ENCODE measurements at places on chromosomes 11 and 22.
A peak's percentile ranks its signal among the peaks of the same experiment; 100 is the strongest.

DNA sequence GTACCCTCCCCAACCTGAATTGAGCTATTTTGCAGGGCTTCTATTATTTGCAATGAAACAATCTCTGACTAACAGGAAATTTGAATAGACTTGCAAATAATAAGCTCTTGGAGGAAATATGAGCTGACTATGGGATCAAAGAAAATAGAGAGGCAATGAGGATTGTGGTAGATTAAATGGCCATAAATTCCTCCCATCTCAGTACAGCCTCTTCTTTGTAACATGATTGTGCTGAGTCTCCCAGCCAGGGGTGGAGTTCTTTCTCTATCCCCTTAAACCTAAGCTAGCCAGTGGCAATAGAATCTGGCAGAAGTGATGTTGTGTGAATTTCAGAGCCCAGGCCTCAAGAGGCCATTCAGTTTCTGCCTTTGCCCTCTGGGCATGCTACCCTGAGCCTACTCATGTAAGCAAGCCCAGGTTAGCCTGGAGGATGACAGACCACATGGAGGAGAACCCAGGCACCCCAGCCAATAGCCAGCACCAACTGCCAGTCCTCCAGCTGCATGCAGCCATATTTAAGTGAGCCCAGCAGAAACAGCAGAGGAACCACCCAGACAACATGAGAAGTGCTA lies 86.8 kb upstream of the TP53I11 start:
- H3K4me1 ChIP-seq, result no peaks in the 10 kb centered on the region
- no peak for DNase-seq
- H3K4me3 ChIP-seq, result no peak overlapping the region
- H3K27me3 ChIP-seq, result no peaks in the 10 kb centered on the region
- no peak overlapping the region for H3K27ac ChIP-seq

DNA sequence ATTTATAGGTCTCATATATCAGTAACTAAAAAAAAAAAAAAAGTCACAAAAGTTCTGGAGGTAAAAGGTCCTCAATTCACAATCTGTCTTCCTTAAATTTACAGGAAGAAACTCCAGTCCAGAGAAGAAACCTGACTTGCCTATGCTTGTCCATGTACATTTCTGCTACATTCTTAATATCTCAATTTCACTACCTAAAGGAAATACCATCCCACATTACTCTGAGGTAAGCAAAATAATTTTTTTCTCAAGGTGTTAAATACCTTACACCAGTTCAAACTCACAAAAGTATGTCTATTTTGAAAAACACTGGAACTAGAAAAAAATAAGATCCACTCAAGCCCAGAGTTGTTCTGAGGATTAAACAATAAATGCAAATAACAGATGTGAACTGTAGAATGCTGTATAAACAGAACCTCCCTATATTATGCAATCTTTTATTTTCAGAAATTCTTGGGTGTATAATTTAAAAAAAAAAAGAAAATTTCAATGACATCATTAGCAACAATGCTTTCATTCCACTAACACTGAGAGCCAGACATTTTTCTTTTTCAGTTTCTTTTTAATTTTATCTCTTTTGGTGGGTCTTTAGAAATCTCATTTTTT lies 49.9 kb upstream of the GDPD4 start:
- H3K27me3 ChIP-seq, result no peaks in the 10 kb centered on the region
- no peak for DNase-seq
- peaks cover 8% of the 10 kb centered on the region for H3K36me3 ChIP-seq
- no peak overlapping the region for H3K27ac ChIP-seq

DNA sequence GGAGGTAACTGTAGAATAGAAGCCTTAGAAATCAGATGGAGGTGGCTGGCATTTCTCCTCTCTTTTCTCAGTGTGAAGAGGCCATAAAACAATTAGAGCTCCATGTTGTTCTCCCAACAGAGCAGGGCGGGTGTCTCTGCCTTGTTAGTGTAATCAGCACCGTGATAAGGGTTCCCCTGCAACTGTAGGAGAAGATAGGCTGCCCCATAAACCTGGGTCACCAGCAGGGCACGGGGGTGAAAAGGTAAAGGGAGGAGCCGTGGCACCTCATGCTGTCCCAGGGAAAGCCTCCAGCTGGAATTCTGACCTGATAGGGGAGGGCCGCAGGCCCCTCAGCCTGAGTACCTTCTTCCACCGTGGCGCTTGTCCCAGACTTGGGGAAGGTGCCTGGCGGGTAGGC lies 68.7 kb downstream of the ISX start:
- no peaks in the 10 kb centered on the region for H3K36me3 ChIP-seq
- DNase-seq, result no peak
- no peaks in the 10 kb centered on the region for H3K27me3 ChIP-seq
- H3K4me1 ChIP-seq, result no peaks in the 10 kb centered on the region
- no peak overlapping the region for H3K4me3 ChIP-seq

DNA sequence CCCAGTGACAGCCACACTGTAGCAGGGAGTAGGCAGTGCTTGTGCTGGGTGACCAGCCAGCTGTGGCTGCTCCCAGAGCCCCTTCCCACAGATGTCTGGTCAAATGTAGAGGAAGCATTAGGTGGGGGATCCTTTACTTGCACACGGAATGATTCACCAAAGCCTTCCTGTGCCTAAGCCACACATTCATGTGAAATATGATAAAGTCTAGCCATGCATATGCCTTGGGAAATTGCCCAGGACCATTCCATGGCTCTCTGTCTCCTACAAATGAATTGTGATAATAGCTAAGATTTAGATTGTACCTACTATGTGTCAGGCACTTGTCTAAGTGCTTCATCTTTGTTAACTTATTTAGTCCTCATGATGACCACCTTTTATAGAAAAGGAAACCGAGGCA lies 217.5 kb upstream of the E2F8 start:
- no peaks in the 10 kb centered on the region for H3K36me3 ChIP-seq
- no peak overlapping the region for H3K4me3 ChIP-seq
- no peaks in the 10 kb centered on the region for H3K27me3 ChIP-seq
- peaks cover 7% of the 10 kb centered on the region for H3K4me1 ChIP-seq
- no peak overlapping the region for H3K27ac ChIP-seq

GRCh38 chr11:883527-883926 lies 27.1 kb downstream of the CHID1 start:
- H3K27ac ChIP-seq, result no peak overlapping the region

DNA sequence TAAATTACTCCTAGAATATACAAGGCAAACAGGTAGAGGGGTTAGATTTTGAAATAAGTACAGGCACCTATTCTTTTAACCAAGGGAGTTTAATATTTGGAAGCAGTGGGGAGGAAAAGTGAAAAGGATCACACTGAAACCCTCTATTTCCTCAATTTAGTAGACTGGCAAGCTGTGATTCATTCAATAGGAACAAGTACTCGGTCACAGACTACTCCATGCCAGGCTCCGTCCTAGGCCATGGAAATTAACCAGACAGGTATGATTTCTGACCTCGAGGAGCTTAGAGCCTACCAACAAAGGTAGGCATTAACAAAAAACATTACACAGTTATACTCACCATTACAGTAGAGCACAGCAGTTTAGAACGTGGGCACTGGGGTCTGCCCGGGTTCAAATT lies 40.9 kb downstream of the SIK3 start:
- no peak overlapping the region for H3K27ac ChIP-seq
- DNase-seq, result no peak
- no peaks in the 10 kb centered on the region for H3K27me3 ChIP-seq
- H3K4me3 ChIP-seq, result no peak overlapping the region

DNA sequence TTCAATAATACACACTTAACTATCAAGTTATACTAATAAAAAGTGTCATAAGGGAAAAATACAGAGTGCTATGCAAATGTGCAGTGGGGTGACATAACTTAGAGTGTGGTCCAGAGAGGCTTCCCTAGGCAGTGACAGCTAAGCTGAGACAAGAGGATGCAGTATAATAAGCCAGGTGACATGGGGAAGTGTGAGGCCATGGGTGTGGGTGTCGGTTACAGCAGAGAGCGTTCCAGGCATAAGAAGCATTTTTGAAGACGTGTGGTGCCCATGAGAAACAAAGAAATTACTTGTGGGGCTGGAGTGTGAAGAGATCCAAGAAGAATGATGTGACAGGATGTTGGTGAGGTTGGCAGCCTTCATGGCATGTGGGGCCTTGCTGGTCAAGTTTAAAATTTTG lies 78.1 kb upstream of the PICALM start:
- no peaks in the 10 kb centered on the region for H3K27me3 ChIP-seq
- no peaks in the 10 kb centered on the region for H3K36me3 ChIP-seq
- DNase-seq, result no peak
- peaks cover 18% of the 10 kb centered on the region for H3K4me1 ChIP-seq
- no peak overlapping the region for H3K4me3 ChIP-seq

DNA sequence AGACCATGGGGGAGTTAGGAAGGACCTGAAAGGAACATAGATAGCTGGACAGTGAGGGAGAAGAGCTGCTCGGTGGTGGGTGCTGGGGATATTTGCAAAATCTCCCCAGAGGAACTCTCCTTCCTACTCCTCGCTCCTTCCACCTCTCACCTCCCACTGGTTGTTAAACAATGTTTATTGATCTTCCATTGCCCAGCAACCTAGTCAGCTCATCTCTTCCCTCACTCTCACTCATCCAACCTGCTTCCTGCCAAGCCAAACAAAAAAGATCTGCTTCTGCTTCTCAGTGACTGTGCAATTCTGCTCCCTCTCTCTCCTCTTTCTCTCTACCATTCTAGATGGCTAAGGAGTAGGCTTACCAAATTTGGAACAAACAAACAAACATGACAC lies 115.0 kb downstream of the SLC1A2 start:
- no peak overlapping the region for H3K4me3 ChIP-seq
- no peak for DNase-seq
- no peaks in the 10 kb centered on the region for H3K27me3 ChIP-seq
- peak overlapping the region; percentile 89 for H3K27ac ChIP-seq

GRCh38 chr11:66951135-66951534 lies 7.0 kb downstream of the PC start:
- no peak overlapping the region for H3K4me3 ChIP-seq
- H3K27me3 ChIP-seq, result no peaks in the 10 kb centered on the region
- no peaks in the 10 kb centered on the region for H3K4me1 ChIP-seq
- no peak for DNase-seq
- no peaks in the 10 kb centered on the region for H3K36me3 ChIP-seq
- no peak overlapping the region for H3K27ac ChIP-seq

- H3K36me3 ChIP-seq, result no peaks in the 10 kb centered on the region
- peaks cover 49% of the 10 kb centered on the region for H3K4me1 ChIP-seq
- H3K27me3 ChIP-seq, result no peaks in the 10 kb centered on the region
- DNase-seq, result no peak
- peak overlapping the region; percentile 96 for H3K27ac ChIP-seq
These were observed 2.1 kb downstream of the ADM start for GRCh38 chr11:10307022-10307399.

DNA sequence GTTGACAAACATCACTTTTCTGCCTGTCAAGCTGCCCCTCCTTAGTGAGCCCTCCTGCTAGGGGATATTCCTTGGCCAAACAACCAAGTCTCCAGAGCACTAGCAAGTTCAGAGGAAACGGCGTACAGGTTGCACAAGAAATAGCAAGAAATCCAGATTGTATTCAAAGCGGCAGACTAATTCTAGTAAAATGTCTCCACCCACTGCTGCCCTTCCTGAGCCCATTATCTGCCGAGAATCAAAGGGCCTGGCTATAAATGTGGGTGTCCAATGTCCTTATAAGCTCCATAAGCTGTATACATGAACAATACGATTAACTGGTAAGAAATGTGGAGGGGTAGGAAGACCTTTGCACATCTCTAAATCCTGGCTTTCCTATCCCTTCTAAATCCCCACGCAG lies 44.0 kb upstream of the AKIP1 start:
- H3K27ac ChIP-seq, result peak overlapping the region; percentile 13
- H3K27me3 ChIP-seq, result no peaks in the 10 kb centered on the region
- H3K4me1 ChIP-seq, result peaks cover 70% of the 10 kb centered on the region
- no peak overlapping the region for H3K4me3 ChIP-seq
- no peaks in the 10 kb centered on the region for H3K36me3 ChIP-seq

DNA sequence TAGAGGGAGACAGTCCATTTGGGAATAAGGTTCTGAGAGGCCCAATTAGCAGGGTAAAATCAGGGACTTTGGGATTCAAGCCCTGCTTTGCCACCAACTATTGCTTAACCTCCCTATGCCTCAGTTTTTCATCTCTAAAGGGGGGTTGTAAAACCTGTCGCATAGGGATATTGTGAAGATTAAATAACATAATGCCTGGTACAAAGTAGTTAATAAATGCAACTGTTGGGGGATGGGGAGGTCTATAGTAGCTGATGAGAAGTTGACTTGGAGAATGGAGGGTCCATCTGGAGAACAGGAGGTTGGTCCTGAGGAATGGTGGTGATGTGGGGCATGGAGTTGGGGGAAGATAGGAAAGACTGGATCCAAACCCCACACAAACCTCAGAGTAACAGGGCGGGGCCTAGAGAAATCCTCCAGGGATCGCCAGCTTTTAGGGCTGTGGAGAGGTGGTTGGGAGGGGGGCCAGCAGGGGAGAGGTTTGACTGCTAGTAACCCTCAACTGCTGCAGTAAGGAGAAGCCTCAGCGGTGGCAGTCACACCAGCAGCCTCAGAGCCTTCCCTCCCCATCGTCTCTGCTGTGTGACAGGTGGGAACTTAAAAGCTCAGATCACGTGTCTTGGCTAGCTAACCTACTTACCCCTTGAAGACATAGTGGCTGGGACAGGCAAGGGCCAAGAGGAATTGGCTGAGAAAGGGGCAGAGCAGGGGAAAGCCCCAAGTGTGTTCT lies 1.1 kb upstream of the ABCG4 start:
- H3K4me3 ChIP-seq, result no peak overlapping the region
- peaks cover 24% of the 10 kb centered on the region for H3K4me1 ChIP-seq
- no peak overlapping the region for H3K27ac ChIP-seq
- DNase-seq, result no peak
- H3K27me3 ChIP-seq, result no peaks in the 10 kb centered on the region
- no peaks in the 10 kb centered on the region for H3K36me3 ChIP-seq

GRCh38 chr11:110524238-110524637 lies 94.5 kb downstream of the FDX1 start:
- no peaks in the 10 kb centered on the region for H3K27me3 ChIP-seq
- no peak overlapping the region for H3K27ac ChIP-seq
- DNase-seq, result no peak
- peaks cover 11% of the 10 kb centered on the region for H3K4me1 ChIP-seq

- no peak for DNase-seq
- no peak overlapping the region for H3K27ac ChIP-seq
- H3K4me3 ChIP-seq, result no peak overlapping the region
- H3K27me3 ChIP-seq, result no peaks in the 10 kb centered on the region
These were observed 26.6 kb downstream of the CCDC90B start for GRCh38 chr11:83259559-83259958.

DNA sequence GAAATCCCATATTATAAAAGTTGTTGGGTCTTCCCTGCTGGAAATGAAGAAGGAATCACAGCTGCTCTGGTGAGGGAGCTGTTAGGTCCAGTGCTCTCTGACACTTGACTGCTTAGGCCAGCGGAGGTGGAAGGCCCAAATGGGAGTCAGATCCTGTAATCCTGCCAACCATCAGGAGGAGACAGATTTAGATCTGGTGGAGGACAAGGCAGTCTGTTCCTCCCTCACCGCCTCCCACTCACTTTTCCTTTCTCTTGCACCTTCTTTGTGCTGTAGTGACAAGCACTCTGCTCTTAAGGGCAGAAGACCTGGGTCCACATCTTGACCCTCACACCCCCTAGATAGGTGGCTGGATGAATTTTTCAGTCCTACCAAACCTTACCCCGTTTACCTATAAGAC lies 59.7 kb upstream of the CHST1 start:
- no peaks in the 10 kb centered on the region for H3K27me3 ChIP-seq
- no peaks in the 10 kb centered on the region for H3K36me3 ChIP-seq
- no peaks in the 10 kb centered on the region for H3K4me1 ChIP-seq

GRCh38 chr22:35177811-35178210 lies 79.5 kb upstream of the HMGXB4 start:
- no peak overlapping the region for H3K27ac ChIP-seq
- DNase-seq, result no peak
- H3K4me3 ChIP-seq, result no peak overlapping the region
- H3K36me3 ChIP-seq, result no peaks in the 10 kb centered on the region
- H3K27me3 ChIP-seq, result no peaks in the 10 kb centered on the region

GRCh38 chr11:18566406-18566805 lies 22.1 kb downstream of the UEVLD start:
- H3K4me1 ChIP-seq, result no peaks in the 10 kb centered on the region
- H3K27me3 ChIP-seq, result no peaks in the 10 kb centered on the region
- no peak overlapping the region for H3K4me3 ChIP-seq
- DNase-seq, result no peak
- H3K27ac ChIP-seq, result no peak overlapping the region

All from vagina (tissue), 2 donors.